Activated gamma-delta T cell treated with Interleukin-2 at 50 U/mL for 16 hours (primary cell): ENCODE measurements at places on chromosomes 16 and 17.

GRCh38 chr17:82844796-82845162, 5.0 kb upstream of the ZNF750 start:
- no peak for DNase-seq

DNA sequence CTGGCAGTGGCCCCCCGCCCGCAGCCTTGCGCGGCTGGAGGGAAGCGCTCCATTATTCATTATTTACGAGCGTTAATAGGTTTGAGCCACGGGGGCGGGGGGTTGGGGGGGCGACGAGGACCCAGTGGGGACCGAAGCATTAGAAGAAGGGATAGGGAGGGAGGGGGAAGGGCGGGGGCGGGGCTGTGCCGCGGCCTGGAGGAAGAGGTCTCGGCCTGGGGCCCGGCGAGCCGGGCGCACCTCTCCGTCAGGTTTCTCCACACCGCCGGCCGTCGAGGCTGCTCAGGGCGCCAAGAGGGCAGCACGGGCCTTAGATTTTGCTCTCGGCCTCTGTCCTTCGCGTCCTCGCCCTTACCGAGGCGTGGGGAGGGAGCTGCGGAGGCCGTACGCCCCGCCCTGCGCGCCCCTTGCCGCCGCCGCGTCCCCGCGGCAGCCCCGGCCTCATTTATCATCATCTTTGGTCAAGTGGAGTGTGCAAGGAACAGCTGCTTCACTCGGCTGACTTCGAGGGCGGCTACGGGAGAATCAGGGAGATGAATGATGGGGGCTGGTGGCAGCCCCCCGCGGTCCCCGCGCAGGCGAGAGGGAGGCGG, 54.2 kb downstream of the SREBF1 start:
- no peak for DNase-seq

GRCh38 chr17:283911-284675, 68.5 kb downstream of the RPH3AL start:
- no peak for DNase-seq

DNA sequence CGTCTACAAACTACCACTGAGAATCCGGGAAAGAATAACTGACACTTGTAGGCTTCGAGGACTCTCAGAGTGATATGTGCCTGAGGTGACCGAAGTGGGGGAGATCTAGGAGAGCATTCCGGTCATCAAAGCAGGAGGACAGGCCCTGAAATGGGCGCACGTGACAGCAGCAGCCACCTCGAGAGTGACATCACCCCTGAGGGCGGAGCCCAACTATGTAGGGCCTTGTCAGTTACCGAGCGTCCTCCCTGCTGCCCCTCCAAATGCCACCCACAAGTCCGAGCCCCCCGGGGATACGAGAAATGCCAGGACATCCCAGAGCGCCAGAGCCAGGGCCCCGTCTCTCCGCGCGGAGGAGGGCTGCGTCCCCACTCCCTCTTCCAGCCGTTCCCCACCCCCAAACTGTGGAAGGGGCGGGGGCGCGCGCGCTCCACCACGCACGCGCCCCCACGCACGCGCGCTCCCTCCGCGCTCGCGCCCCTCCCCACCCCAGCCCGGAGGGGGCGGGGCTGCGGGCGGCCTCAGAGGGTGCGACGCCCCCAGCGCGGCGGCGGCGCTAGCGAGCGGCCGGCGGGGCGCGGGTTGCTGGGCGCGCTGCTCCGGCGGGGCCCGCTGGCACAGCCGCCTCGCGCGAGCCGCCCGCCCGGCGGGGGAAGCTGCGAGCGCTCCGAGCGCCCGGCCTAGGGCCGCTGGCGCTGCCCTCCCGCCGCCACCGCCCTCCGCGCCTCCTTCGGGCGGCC, at the start of gene TANC2:
Gene TANC2, plus strand, starts transcription at position 550 of the 740 bp plus-strand sequence. CDS start 43,325 bp downstream, outside the sequence.
- peak; percentile 79 for DNase-seq

- peak; percentile 20 for DNase-seq
These were observed 760 bp downstream of the SLFN12L start for GRCh38 chr17:35536664-35537171.

DNA sequence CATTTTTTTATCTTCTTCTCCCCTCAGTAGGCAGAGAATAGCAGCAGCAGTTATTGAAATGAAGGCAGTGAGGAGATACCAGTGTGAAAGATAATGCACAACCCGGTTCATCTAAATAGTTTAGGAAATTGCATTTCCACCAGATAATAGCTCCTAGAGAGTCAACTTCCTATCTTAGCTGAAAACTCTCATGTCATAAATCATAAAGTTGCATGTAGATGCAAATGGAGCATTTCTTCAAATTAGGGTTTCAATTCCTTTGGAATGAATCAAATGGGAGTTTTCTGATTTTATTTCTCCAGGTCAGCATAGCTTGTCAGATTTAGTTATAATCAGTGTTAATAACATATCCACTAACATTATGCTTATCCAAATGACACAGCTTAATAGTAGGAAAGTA, 335.3 kb downstream of the CNTNAP4 start:
- no peak for DNase-seq

DNA sequence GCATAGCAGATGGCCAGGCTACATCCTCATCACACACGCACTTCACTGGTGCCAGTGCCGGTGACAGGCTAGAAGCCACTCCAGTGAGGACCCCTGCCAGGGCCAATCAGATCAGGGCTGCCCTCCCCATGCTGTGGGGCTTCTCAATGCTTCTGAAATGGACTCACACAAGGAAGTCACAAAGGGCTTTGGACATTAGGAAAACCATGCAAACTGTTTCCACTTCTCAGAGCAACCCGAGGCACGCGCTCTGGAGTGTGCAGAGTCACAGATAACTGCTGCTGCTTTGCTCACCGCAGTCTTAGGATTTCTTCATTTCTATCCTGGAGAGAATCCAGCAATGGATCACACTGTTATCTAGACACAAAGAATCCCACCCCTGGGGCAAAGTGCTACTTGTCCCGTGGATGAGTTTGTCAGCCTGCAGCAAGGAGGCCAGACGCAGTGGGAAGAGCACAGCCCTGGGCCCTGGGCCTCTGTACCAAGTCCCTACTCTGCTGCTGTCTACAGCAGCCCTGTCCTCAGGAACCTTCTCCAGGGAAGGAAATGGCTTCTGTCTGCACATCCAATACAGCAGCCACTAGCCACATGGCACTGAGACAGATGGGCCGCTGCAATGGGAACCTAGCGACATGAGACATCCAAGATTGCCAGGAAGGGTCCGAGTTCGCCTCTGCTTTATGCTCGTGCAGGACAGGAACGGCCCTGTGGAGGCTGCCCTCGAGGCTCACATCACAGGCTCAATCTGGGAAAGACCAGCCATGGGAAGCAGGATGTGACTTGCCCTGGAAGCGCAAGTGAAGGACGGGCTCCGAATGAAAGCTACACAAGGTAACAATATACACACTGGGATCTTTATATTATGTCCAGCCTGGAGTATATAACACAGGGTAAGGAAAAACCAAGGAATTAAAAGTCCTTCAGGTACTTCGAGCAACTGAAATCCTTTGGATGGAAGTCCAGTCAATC, 169.3 kb downstream of the ZFHX3 start:
- DNase-seq, result no peak

DNA sequence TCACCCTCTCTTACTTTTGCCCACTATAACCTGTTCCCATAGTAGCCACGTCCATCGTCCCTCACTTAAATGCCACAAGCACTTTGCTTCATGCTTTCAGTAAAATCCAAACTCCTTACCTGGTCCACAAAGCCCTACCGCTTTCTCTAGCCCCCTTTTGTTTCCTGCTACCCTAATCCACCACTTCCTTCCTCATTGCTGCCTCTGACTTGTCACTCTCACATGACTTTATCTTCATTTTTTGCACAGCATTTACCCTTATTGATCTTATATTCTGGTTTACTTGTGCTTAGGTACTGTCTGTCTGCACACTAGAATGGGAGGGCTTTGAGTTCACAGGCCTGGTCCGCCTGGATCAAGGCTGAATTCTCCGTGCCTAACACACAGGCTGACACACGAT, 340.0 kb downstream of the XYLT1 start:
- DNase-seq, result no peak

- no peak for DNase-seq
These were observed 15.2 kb downstream of the DRC3 start for GRCh38 chr17:17987901-17988300.

DNA sequence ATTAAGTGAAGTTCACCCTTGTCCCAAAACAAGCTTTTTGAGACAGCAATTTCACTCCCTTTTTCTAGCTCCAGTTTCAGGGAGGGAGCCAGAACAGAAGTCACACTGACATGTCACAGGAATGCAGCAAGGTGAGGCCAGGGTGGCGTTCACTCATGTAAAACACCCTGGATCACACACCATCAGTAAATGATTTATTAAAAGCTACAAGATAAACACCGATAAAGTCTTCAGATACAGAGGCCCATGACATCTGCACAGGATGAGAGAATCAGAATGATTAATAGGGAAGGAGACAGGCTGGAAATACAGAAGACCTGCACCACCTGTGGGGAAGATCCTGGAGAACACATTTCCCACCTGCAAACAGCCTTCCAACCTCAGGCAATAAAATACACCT, 77.5 kb upstream of the DYNLRB2 start:
- DNase-seq, result no peak

- DNase-seq, result no peak
These were observed 12.7 kb downstream of the MAPT start for GRCh38 chr17:45906927-45907622.

GRCh38 chr17:13594762-13595598, 6.7 kb downstream of the HS3ST3A1 start:
- peak; percentile 90 for DNase-seq

DNA sequence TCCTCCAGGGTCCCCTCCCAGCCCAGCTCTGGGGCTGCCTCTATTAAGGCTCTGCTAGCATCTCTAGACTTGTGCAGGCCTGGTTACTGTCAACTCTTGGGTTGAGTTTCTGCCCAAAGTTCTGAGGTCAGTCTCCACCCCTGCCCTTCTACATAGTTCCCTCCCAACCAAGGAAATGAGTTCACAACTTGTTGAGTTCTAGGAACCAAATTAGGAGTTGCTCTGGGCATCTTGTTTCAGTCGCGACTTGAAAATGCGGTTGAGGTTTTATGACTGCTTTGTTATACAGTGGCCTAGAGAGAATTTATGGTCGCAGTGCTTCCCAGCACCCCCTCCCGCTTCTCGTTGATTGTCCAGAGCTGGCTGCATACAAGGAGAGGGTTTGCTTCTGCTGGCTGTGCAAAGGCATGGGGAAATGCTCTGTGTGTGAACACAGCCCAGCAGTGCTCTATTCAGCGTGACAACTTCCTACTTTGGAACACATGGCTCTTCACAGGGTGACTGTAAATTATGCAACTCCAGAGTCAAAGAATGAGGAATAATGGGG, 20.2 kb downstream of the GNAO1 start:
- DNase-seq, result no peak

DNA sequence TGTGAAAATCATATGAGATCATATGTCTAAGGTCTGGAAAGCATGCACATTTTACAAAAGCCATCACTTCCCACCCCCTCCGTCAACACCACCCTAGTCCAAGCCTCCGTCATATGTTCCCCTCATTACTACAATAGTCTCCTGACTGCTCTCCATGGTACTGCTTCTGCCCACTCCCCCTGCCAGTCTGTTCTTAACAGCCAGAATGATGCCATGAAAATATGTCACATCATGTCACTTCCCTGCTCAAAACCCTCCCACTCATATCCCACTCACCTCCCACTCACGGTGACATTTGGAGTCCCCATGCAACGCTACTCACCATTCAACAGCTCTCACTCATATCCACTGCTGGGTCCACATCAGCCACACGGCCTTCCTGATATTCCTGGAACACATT, 432.3 kb downstream of the XYLT1 start:
- DNase-seq, result no peak

GRCh38 chr16:57115168-57115513, 22.8 kb downstream of the CPNE2 start:
- DNase-seq, result no peak

- DNase-seq, result no peak
These were observed 139.9 kb upstream of the CACNG3 start for GRCh38 chr16:24116046-24116776.

DNA sequence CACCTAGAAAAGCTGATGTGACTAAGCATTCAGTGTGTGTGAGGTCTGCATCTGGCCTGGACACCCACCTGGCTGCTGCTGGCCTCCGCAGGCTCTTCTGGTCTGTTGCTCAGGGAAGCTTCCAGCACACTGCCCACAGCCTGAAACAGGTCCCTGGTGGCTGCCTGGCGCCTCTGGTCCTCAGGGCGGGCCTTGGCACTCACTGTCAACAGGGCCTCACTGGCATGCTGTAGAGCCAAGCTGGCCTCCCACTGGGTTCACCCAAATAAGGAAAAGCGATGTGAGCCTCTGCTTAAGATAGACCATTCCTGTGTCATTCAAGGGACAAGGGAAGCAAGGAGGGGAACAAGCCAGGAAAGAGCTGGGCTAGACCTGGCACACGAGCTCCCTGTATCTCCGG, 70.6 kb upstream of the BCO1 start:
- no peak for DNase-seq

DNA sequence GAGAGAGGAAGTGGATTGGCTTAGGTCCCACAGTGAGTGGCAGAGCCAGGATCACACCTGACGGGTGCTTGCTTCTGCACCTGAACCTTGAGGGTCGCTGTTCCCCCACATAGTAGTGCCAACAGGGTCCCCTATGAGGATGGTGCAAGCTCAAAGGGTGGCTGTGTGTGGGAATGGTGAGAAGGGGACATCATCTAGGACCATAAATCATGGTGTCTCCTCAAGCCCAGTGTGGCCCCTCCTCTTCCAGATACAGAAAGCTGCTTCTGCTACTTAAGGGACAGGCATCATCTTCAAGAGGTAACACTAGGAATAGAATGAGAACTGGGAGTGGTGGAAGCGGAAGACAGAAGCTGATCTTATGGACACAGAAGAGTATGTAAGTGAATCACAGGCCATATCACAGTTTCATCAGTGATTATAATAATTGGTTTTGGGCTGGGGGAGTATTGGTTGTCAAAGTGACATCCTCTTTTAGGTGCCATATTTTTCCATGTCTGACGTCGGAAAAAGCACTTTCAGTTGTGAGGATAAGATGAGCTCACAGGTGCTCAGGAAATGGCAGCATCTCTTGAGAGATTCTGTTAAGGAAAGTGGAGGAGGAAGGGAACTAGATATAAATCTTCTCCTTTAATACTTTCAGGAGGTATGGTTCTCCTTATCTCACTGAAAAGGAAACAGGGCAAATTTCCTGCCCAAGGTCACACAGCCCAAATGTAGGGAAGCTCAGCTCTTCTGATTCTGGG, 83.2 kb upstream of the HNF1B start:
- DNase-seq, result no peak

GRCh38 chr16:69840975-69841374, 78.8 kb downstream of the WWP2 start:
- no peak for DNase-seq

- no peak for DNase-seq
These were observed 79.1 kb upstream of the C16orf82 start for GRCh38 chr16:26987597-26988010.

GRCh38 chr17:9792181-9792840, 919 bp upstream of the DHRS7C start:
- no peak for DNase-seq

DNA sequence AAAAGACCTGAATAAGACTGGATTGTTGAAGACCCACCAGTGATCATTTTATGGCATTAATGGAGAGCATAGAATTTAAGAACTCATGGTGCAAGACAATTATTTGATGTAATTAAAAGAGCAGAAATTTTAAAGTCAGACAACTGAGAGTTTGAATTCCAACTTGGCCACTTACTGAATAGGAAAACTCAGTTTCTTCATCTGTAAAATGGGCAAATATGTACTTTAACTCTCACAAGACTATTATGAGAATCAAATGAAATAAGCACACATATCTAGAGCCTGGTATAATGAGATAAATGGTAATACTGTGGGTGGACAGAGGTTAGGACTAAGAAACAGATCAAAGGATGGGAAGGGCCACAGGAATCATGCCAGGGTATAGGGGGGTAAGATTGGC, 88.0 kb downstream of the SOX9 start:
- no peak for DNase-seq

- DNase-seq, result no peak
These were observed 17.1 kb downstream of the MRM3 start for GRCh38 chr17:799261-799660.
